ENCODE measurements at places on chromosomes 11 and 22. TPM values are rescaled to one million over a fixed set of nuclear protein-coding genes. Genes with fewer than 3 reads are reported as not detected.

Gene OR51I1
- not detected for total RNA-seq

Gene ALX4
- not detected for total RNA-seq

Gene TRIM29
- not detected for total RNA-seq

Gene UPK3A
- not detected for total RNA-seq

Gene JHY
- total RNA-seq, result 0.40 TPM

Gene SEC14L2
- 77.6 TPM for total RNA-seq

Gene MPZL3
- total RNA-seq, result 1.9 TPM

Gene DCDC1
- 0.08 TPM for total RNA-seq

Gene APOBEC3C
- 31.0 TPM for total RNA-seq

Gene IGLL1
- not detected for total RNA-seq

Gene ALKBH3
- 32.2 TPM for total RNA-seq

Gene CRYBB1
- total RNA-seq, result not detected

Gene MOGAT2
- not detected for total RNA-seq

Gene OR51B5
- total RNA-seq, result not detected

Gene BATF2
- 1.8 TPM for total RNA-seq

Gene CDC42EP2
- 29.7 TPM for total RNA-seq

Gene GNAZ
- 0.52 TPM for total RNA-seq

Gene APOA4
- not detected for total RNA-seq
